ENCODE measurements at places on chromosomes 13 and 19.

GRCh38 chr13:94322925-94323763, 156.3 kb downstream of the DCT start:
- no peak for DNase-seq

DNA sequence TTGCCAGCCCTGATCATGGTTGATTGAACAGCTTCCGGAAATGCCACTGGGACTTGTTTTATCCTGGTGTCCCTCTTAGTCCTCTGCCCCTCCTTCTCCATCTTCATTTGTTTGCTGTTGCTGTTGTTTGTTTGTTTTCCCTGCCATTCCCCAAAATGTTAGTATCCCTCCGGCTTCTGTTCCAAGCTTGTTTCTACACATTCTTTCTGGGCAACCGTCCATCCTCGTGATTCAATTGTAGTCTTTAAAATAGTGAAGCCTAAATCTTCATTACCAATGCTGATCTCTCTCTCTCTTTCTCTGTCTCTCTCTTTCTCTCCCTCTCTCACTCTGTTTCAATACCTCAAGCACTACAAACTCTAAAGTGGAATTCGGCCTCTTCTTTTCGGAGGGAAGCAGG, 649.3 kb upstream of the ARGLU1 start:
- DNase-seq = no peak

- DNase-seq = no peak
Measured at GRCh38 chr19:54207983-54208783, 7.5 kb downstream of the RPS9 start.

DNA sequence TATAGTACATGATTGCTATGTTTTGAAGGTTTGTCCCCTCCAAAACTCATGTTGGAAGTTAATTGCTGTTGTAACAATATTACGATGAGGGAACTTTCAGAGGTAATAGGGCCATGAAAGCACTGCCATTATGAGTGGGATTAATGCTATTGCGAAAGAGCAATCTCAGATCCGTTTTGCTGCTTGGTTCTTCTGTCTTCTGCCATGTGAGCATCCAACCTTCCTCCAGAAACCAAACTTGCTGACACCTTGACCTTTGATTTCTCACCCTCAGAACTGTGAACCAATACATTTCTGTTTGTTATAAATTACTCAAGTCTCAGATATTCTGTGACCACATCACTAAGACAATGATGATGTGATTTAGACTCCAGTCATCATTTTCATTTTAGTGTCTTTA, 2590.9 kb downstream of the PCDH9 start:
- no peak for DNase-seq

DNA sequence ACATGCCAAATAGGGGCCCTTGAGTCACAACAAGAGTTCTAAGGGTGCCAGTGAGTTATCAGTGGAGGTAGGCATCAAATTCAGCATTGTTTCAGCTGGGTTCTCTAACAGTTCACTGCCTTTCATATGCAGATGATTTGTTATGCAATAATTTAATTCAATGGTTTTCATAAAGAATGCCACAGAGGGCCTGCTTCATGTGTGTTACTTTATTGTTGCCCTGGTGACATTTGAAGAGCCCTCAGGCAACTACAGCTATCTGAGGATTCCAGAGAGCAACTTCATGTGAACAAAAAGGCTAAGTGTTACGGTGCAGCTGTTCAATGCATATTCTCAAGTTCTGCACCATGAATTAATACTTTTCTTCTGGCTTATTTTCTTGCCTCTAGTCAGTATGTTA, 43.1 kb upstream of the STARD13 start:
- DNase-seq = no peak

DNA sequence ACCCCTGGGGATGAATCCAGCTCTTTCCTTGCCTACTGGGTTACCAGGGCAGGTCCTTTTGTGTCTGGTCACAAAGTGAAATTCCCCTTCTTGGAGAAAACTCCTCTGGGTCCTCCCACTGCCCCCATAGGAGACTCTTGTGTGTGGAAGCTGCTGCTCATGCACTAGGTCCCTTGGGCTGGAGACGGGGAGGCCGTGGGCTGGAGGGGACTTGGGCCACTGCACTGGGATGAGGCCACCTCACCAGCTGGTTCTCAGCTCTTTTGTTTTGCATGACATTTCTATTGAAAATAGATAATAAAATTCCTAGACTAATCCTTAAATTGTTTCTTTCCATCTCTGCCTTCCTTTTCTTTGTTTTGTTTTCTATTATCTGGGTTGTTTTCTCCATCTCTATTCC, 62.4 kb downstream of the TEX29 start:
- no peak for DNase-seq

GRCh38 chr19:54081032-54081431, at the start of gene TARM1:
TSS of gene TARM1 (minus strand) at chr19:54081365. CDS start at chr19:54081340, 25 bp downstream.
- DNase-seq = no peak
